ENCODE measurements at places on chromosomes 2 and 18.

- DNase-seq, result peak; percentile 76
Observed at GRCh38 chr2:192286093-192286701, 91.5 kb upstream of the TMEFF2 start.

GRCh38 chr18:2222270-2223185 lies 348.8 kb downstream of the METTL4 start:
- no peak for DNase-seq

- no peak for DNase-seq
Observed at GRCh38 chr2:132697556-132698205, 27.7 kb upstream of the LYPD1 start.

GRCh38 chr2:74763962-74764428 lies 69.9 kb upstream of the HK2 start:
- no peak for DNase-seq

DNA sequence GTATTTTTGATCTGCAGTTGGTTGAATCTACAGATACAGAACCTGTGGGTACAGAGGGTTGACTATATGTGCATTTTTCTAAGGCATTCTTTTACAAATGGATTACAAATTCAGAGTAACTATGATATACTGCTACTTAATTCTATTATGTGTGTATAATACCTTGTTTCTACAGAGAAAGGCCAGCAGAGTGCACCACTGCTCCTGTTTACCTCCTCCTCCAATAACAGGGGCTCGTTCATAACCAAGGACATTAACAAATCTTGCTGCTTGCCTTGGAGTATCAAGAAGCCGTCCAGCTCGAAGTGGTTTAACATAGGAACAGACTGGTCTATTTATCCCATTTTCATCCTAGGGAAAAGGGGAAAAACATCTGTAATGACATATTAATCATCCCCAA lies 16.4 kb downstream of the CEP76 start:
- DNase-seq, result no peak

- no peak for DNase-seq
Observed at GRCh38 chr18:34643989-34644388, 66.1 kb upstream of the DTNA start.

- no peak for DNase-seq
Observed at GRCh38 chr2:219469186-219469724, 29.4 kb upstream of the GMPPA start.

- no peak for DNase-seq
Observed at GRCh38 chr18:42292654-42293053, 337.6 kb downstream of the PIK3C3 start.

DNA sequence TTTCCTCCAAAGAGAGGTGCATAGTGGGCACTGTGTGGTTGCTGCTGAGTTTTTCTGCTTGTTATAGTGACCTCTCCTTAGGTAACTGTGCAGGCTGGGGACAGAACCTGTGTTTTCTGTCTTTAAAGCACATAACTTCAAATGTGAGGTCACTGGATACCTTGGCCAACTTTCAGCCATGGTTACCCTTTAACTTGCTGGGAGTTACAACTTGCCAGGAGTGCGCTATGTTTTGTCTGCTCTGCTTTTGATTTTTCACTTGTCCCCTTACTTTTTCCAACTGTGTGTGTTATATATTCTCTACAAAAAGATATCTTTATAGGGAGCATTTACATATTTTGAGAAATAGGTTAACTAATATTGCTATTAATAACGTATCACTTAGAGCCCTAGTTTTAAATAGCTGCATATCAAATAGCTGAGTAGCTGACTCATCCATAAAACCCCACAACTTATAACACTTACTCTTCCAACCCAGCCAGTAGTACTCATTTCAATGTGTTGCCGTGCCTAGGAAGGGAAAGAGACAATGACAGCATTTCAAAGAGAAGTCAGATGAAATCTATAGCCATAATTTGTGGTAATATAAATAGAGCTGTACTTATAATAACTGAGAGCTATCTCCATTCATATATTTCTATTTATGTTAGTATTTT lies 51.6 kb downstream of the DPP4 start:
- no peak for DNase-seq

- no peak for DNase-seq
Observed at GRCh38 chr2:108588070-108588668, 53.9 kb downstream of the LIMS1 start.

DNA sequence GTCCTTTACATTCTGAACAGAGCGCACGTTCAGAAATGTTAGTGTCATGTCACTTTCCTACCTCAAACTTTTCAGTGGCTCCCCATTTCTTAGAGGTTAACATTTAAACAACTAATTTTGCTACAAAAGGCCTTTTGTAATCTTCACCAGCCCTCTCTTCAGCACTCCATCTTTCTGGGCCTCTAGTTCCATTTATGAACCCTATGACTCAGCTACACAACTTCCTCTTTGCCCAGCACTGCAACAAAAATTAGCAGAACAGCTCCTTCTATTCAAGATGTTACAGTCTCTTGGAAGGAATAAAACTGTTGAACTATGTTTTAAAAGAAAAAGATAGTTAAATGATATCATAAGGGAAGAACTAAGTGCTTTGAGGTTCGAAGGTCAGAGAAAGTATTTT lies 139.9 kb downstream of the VWC2L start:
- no peak for DNase-seq

Measured in NCI-H1417 (cell line).